ENCODE measurements at places on chromosomes 4 and X.

- no peak for DNase-seq
These were observed 43.4 kb upstream of the SEC24B start for GRCh38 chr4:109390115-109390768.

DNA sequence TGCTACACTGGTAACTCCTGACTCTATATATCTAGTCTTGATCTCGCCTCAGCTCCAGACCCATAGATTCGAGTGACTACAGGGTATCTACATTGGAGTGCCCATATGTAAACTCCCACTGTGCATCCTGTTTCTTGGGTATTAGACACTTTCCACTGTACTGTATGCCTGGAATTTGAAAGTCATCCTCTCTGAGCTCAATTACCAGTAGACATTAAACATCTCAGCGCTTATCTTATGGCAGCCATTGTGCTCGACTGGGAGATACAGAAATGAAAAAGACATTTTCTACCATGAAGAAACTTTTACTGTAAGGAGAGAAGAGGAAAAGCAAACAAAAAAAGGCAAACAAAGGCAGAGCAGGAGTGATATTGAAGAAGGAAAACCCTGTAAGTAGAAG, 151.9 kb upstream of the JADE1 start:
- DNase-seq, result no peak

- no peak for DNase-seq
These were observed 1.2 kb downstream of the TMEM255A start for GRCh38 chrX:120309873-120310705.

DNA sequence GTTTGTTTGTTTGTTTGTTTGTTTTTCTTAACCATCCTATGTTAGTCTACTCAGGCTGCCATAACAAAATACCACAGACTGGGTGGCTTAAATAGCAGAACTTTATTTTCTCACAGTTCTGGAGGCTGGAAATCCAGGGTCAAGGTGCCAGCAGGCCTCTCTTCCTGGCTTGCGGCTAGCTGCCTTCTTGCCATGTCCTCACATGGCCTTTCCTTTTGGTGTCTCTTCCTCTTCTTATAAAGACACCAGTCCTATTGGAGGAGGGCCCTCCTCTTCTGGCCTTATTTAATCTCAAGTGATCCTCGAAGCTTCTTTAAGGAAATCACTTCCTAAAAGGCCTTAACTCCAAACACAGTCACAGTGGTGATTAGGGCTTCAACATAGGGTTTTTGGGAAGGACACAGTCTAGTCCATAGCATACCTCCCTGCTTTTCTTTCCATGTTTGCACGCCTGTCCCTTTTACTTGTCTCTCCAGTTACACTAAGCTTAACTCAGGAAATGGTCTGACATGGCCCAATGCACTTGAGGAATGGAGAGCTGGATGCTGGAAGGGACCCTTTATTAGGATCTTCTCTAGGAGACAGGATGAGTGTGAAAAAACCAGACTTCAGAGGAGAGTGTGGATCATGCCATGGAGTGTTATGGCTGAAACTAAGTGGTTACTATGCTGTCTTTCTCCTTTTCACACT, 36.0 kb upstream of the MGST2 start:
- no peak for DNase-seq

DNA sequence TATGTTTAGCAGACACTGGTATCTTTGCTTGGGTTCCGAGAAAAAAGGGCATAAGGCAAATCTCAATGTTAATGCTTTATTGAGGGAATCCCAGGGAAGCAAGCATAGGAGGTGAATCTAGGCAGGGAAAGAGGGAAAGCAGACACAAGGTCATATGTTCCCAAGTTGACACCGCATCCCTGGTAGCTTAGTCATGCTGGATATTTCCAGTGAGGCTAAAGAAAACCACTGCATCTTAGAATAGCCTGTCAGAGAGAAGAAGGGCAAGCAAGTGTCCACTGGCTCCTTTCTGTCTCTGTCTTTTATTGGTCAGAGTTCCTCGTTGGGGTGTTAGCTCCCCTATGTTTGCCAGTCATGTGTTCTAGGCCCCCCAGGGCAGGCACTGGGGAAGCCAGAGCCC, 104.7 kb downstream of the NKX6-1 start:
- no peak for DNase-seq

- DNase-seq, result no peak
These were observed 126.1 kb downstream of the ASB9 start for GRCh38 chrX:15143825-15144121.

DNA sequence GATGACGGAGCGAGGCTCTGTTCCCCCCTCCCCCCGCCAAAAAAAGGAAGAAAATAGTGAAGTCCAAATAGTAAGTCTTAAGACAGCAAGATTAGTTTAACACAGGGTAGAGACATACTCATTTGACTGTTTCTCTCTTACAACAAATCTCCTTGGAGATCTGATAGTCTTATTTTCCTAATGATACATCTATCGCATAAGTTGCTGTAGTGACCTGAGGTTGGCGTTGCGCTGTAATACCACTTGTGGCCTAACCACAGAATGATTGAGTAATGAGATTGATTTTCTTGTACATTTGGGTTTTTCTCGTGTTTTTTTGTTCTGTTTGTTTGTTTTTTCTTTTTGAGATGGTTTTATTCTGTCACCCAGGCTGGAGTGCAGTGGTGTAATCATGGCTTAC, 27.2 kb downstream of the OCIAD1 start:
- no peak for DNase-seq

DNA sequence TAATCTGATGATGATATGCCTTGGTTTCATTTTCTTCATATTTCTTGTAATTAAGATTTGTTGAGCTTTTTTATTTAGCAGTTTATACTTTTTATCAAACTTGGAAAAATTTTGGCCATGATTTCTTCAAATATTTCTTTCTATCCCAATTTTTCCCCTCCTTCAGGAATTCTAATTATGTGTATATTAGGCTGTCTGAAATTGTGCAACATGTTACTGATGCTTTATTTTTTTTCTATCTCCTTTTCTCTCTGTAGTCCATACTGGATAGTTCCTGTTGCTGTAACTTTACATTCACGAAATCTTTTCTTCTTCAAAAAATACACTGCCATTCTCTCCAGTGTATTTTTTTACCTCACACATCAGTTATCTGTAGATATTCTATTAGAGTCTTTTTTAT, 10.8 kb downstream of the THAP6 start:
- no peak for DNase-seq

- no peak for DNase-seq
These were observed 381.2 kb upstream of the PCDH10 start for GRCh38 chr4:132767901-132768300.

GRCh38 chr4:2511645-2512131, 24.8 kb upstream of the FAM193A start:
- DNase-seq, result no peak

- DNase-seq, result no peak
These were observed 176.1 kb downstream of the AASDH start for GRCh38 chr4:56211202-56211601.

DNA sequence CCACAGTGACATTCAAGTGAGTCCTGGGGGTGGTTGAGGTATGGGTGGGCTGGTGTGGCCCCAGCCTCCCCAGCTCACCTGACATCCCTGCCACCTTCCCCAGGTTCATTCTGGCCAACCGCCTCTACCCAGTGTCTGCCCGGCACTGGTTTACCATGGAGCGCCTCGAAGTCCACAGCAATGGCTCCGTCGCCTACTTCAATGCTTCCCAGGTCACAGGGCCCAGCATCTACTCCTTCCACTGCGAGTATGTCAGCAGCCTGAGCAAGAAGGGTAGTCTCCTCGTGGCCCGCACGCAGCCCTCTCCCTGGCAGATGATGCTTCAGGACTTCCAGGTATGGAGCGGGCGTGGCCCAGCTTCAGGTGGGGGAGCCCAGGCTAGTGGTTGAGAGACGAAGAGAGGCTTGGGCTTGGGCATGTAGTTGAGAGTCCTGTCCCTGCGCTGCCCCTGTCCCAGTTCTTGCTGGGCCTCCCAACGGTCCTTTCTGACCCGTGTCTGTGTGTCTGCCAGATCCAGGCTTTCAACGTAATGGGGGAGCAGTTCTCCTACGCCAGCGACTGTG, 1.7 kb upstream of the GDI1 start:
- DNase-seq, result no peak

DNA sequence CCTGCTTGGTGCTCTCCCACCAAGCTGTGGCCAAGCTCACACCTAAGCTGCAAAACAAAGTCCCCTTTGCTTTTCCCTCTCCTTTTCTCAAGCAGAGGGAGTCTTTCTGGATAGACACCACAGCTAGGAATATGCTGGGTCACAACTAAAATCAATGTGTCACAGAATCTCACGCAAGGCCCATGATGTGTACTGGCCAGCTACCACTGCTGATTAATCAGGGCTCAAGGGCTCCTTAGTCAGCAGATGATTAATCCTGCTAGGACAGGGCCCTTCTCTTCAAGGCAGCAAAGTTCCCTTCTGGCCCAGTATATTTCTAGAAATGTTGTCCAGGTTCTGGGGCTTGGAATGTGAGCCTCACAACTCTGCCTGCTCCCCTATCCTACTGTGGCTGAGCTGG, 32.0 kb upstream of the TENT5D start:
- no peak for DNase-seq

DNA sequence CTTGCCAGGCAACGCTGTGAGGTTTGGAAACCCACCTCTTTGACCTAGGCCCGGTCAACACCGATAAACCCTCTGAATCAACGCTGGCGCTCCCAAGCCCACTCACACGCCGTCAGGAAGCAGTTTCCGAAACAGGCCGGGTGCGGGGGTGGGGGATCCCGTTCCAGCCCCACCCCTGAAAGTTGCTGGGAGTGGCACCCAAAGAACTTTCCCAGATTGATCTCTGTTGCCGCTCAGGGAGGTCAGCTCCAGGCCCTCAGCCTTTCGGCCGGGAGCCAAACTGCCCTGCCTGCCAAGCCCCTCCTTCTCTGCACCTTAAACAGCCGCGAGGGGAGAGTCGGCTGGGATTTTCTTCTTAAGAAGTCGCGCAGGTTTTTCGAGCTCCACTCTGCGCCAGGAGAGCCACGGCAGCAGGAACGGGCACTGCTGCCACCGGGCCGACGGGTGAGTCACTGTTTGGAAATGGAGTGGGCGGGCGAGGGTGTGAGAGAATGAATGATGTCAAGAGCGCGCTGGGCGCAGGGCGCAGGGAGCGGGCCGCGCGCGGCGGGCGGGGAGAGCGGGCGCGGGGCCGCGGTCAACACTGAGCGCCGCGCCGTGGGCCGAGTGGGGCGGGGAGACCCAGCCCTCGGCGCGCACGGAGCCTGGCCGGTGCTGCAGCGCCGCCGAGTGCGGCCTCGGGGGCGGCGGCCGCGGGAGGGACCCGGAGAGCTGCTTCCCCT, at the start of gene SGMS2:
TSS of gene SGMS2 (plus strand) at position 583 of the 722 bp plus-strand sequence. CDS start 70,622 bp downstream, outside the sequence.
- peak; percentile 92 for DNase-seq

DNA sequence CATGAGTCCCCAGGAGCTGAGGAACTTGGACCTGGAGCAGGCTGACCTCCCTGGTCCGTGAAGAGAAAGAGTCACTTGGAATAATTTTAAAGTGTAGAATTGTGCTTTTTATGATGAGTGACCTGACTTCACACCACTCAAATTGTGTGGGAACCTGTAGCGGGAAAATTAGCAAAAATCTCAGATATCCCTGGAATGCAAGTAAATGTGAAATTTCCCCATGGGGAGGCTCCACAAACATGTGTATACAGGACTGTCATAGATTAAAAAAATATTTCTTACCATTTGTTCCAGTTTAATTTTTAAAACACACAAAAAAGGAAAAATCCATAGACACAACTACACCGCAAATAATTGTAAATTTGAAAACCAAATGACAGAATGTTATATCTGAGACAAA, 1079.6 kb upstream of the PABPC4L start:
- DNase-seq, result no peak

DNA sequence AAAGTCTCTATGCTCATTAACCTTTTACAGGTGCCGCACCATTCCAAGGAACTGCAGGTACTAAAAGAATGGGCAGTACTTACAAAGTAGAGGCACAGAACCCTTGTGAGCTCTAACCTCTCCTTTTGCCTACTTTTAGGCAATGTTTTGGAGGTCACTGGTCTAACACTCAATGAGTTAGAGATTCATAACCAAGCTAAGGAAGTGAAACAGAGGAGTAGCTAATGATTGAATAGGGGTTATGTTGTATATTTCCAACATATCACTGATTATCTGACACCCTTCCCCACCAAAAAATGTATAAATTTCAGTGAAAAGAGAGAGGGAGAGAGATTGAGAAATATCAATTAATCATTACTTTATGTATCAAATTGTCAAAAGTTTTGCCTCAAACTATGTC, 269.3 kb downstream of the PCDH7 start:
- no peak for DNase-seq

DNA sequence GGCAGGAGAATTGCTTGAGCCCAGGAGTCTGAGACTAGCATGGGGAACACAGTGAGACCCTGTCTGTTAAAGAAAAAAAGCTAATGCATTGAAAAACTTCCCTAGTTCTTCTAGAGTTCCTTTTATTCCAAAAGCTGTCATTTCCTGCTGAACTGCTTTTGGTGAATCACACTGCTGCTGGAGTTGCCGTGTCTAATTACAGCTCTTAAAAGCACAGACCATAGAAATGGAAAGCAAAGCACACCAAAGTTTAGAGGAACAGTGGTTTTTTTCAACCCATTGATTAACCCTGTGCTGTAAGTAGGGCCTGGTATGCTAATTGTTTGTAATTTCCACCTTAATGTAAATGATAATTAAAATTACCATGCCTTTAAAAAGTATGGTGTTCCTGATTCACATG, 52.4 kb downstream of the SEPTIN11 start:
- peak; percentile 30 for DNase-seq

DNA sequence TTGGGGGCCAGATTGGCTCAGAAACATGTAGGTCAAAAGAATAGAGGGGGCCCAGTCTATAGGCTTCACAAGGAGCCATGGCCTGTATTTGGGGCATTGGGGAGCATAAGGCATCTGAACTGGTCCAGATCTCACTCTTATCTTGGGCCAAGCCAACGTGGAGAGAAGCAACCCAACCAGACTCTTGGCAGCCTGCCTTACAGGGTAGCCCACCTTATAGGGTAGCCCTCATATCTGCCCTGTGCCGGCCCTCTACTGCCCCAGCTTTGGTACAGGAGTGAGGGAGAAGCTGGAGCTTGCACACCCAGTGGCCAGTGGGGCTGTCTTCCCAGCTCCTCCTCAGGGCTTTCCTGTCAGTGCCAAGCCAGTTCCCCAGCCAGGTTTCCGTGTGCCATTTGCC, 142.2 kb downstream of the AMMECR1 start:
- DNase-seq, result no peak

- no peak for DNase-seq
These were observed 5.5 kb upstream of the UGT2B17 start for GRCh38 chr4:68581383-68582338.

GRCh38 chrX:24380262-24381187, 20.1 kb downstream of the SUPT20HL1 start:
- DNase-seq, result peak; percentile 25

- DNase-seq, result no peak
These were observed 610.4 kb downstream of the BCOR start for GRCh38 chrX:39487166-39487968.

GRCh38 chr4:105148776-105149175, 2.1 kb downstream of the TET2 start:
- DNase-seq, result no peak

GRCh38 chr4:14812101-14812500, 190.2 kb upstream of the CPEB2 start:
- no peak for DNase-seq

DNA sequence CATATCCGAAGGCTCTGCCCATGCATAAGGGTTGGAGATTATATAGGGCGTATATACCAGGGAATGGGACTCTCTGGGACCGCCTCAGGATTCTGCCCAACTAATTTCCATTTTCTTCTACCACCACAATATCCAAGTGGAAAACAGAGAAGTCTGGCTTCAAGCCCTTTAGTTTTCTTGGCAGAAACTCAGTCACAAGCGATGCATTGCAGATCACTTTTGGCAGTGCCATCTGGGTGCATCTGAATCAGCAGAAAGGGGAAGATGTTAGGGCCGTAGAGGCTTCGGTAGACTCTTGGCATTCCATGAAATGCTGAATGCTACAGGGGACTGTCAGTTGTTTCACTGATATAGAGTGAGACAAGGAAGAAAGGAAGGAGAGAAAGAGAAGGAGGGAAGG, 94.1 kb upstream of the FAM9B start:
- DNase-seq, result no peak

Data from cardiac muscle cell (in vitro differentiated cells and primary cell).